ENCODE measurements at places on chromosomes 7 and 10. TPM values are rescaled to one million over a fixed set of nuclear protein-coding genes. Genes with fewer than 3 reads are reported as not detected.

- DNase-seq = no peak
Measured at GRCh38 chr10:112243713-112244112, 39.5 kb upstream of the TECTB start.

DNA sequence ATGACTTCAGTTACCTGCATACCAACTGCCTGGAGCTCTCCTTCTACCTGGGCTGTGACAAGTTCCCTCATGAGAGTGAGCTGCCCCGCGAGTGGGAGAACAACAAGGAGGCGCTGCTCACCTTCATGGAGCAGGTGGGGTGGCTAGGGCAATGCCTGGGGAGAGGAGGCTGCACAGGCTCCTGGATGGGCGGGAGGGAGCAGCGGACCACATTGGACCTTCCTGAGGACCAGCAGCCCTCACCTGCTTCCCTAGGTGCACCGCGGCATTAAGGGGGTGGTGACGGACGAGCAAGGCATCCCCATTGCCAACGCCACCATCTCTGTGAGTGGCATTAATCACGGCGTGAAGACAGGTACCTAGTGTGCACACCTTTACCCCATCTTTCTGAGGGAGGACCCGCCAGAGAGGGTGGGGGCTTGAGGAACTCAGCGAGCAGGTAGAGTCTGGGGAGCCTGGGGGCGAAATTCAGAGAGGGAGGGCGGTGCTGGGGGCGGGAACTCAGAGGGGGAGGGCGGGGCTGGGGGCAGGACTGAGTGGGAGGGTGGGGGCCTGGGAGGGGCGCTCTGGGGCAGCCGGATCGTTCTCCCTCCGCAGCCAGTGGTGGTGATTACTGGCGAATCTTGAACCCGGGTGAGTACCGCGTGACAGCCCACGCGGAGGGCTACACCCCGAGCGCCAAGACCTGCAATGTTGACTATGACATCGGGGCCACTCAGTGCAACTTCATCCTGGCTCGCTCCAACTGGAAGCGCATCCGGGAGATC, 9.0 kb downstream of the AEBP1 start:
- no peak for DNase-seq

DNA sequence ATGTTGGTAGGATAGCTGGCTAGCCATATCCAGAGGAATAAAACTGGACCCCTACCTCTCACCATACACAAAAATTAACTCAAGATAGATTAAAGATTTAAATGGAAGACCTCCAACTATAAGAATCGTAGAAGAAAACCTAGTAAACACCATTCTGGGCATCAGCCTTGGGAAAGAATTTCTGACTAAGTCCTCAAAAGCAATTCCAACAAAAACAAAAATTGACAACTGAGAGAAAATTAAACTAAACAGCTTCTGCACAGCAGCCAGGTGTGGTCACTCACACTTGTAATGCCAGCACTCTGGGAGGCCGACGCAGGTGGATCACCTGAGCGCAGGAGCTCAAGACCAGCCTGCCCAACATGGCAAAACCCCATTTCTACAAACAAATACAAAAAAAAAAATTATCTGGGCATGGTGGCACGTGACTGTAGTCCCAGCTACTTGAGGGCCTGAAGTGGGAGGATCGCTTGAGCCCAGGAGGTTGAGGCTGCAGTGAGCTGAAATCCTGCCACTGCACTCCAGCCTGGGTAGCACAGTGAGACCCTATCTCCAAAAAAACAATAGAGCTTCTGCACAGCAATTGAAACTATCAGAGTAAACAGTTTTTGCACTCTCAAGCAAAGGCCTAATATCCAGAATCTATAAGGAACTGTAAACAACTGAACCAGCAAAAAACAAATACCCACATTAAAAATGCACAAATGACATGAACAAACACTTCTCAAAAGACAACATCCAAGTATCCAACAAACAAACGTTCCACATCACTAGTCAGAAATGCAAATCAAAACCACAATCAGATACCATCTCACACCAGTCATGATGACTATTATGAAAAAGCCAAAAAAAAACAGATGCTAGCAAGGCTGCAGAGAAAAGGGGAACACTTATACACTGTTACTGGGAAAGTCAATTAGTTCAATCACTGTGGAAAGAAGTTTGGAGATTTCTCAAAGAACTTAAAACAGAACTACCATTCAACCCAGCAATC, 4.8 kb downstream of the CRPPA start:
- no peak for DNase-seq

DNA sequence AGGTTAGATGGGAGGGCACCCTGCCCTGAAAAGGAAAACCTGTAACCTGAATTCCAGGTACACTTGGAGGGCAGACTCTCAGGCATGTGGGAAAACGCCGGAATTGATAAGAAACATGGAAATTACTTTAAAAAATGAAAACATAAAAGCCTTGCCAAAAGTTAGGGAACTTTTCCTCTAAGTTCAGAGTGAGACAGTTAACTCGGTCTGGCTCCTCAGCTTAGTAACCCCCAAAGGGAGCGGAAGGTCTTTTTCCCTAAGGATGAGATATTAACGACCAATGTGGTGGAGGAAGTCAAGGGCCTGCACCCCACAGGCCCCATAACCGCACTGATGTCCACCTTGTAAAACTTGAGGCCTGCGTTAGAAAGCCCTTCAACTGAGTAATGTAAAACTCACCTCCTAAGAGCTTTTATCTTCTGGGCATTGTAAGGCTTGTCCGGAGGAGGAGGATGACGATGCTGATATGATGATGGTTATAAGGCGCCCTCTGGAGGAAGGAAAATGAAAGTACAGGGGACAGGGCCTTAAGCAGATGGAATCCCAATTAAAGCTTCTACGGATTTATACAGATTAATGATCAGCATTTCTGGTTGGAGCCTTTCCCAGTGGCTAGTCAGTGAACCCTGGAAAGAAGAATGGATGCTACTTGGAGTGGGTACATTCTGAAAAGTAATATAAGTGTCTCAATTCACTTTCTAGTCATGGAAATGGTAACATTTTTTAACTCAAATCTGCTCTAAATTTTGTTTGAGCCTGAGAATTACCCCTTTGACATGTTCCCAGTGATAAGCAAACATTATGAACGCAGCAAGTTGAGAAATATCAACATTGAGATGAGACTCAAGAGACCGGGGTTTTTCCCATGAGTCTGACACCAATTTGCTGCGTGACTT, 694 bp downstream of the COL1A2 start:
- DNase-seq = no peak

DNA sequence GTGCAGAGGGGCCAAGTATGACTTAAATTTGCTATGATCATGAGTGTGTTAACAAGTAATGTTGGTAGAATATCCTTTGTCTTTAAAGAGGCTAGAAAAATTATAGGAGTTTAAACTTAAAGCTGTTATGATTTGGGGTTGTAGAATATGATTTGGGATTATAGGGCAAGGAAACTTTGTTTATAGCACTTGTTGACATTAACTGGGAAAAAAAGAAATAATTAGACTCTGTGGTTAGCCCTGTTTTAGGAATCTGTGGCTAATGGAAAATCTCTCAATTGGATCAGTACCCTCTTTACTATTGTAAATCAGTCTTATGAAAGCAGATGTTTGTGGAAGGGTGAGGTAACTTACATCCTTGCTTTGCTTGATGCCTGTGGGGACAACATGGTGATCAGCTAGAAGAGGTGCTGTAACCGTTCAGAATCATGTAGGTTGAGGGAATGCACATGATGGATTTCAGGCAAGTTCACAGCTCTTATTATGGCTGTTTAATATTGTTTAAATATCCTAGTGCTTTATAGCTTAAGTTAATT, 11.1 kb downstream of the ING3 start:
- DNase-seq = no peak

- DNase-seq = no peak
Measured at GRCh38 chr7:55198634-55199392, 166.3 kb upstream of the LANCL2 start.

GRCh38 chr7:129689995-129690581, 78.6 kb downstream of the NRF1 start:
- no peak for DNase-seq

- DNase-seq = no peak
Measured at GRCh38 chr7:131141443-131141967, 186.2 kb upstream of the MKLN1 start.

- DNase-seq = no peak
Measured at GRCh38 chr10:71478173-71478572, 81.5 kb downstream of the CDH23 start.

- no peak for DNase-seq
Measured at GRCh38 chr10:61029411-61029810, 85.4 kb upstream of the RHOBTB1 start.

DNA sequence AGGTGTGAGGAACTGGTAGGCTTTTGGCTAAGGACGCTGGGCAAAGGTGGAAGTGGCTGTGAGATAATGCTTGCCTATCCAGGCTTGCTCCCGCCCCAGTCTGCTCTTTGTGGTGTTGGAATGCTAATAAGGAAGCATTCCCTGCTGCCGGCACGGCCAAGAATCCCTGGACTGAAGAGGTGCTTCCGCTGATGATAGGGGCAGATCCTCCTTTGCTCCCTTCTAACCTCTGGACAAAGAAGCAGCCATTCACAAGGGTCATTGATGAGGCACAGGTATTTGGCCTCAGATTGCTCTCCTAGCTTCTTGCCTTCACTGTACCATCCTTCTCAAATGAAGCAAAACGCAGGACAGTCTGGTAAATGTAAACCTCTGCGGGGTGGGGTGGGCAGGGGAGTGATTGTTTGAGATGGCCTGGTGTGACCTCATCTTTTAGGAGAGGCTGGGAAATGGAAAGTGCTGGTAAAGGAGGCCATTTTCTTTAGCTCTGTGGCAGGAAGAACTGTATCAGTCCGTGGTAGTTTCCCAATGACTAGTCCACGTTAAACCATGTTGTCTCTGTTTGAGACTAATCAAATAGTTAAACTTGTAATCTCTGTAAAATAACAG, 1.7 kb downstream of the PGAM1 start:
- peak; percentile 60 for DNase-seq

DNA sequence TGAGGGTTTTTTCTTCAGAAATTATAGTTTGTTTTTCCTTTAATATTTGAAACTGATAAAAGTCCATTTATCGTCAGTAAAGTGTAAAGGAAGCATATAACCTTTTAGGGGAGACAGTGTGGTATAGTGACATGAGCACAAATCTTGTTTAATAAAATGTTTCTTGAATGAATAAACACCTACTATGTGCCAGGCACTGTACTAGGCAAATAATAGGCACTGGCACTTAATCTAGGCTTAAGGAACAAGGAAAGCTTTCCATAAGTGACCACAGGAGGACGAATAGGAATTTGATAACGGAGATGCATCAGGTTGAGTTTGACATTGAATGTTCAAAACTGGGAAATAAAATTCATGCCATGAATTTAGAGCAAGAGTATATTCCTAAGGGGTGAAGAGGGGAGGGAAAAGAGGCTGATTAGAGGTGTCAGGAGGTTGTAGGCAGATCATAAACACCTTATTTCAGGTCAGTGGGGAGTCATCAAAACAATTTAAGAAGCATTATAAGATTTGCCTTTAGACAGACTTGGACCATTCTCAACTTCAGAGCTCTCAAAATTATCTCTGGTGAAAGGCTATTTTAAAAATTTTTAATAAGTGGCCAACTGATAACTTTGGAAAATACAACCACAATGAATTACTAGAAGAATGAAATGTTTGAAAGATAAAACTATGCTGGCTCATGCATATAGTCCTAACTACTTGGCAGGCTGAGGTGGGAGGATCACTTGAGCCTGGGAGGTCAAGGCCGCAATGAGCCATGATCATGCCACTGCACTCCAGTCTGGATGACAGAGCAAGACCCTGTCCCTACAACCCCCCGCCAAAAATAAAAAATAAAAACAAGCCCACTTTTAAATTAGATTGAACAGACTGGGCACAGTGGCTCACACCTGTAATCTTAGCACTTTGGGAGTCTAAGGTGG, 22.4 kb downstream of the RALA start:
- DNase-seq = no peak

GRCh38 chr7:16815001-16815400, 10.2 kb upstream of the AGR2 start:
- no peak for DNase-seq

The CCDC3 gene
- 8.7 TPM for polyA plus RNA-seq

The OSBPL3 gene
- polyA plus RNA-seq = 2.5 TPM

The KIAA1549 gene
- 16.9 TPM for polyA plus RNA-seq

The HYAL4 gene
- 0.44 TPM for polyA plus RNA-seq

The ABCC2 gene
- 0.60 TPM for polyA plus RNA-seq

The TMEM106B gene
- polyA plus RNA-seq = 78.7 TPM

The ATAD1 gene
- polyA plus RNA-seq = 65.0 TPM

The PRSS37 gene
- polyA plus RNA-seq = 0.59 TPM

The EN2 gene
- not detected for polyA plus RNA-seq

The GAD2 gene
- polyA plus RNA-seq = not detected

The LIPM gene
- polyA plus RNA-seq = not detected
